ENCODE measurements at places on chromosomes 1 and 21. TPM values are rescaled to one million over a fixed set of nuclear protein-coding genes. Genes with fewer than 3 reads are reported as not detected.
A peak's percentile ranks its signal among the peaks of the same experiment; 100 is the strongest.

DNA sequence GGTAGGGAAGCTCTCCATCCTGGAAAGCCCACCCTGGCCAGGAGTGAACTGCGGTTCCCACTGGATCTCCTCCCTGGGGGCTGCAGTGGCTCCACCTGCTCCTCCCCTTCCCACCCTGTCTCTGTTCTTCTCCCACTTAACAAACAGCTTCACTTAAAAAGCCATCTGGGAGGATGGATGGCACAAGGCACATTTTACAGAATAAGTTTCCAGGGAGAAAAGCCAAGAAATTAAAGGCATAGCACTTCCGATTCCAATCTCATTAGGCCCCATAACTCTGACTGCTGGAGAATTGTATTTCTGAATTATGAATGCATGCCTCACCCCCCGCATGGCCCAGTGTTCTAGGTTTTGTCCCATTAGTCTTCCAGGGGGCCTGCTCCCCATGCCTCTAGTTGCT is 718.3 kb downstream of the PTPRU start:
- no peak for DNase-seq

DNA sequence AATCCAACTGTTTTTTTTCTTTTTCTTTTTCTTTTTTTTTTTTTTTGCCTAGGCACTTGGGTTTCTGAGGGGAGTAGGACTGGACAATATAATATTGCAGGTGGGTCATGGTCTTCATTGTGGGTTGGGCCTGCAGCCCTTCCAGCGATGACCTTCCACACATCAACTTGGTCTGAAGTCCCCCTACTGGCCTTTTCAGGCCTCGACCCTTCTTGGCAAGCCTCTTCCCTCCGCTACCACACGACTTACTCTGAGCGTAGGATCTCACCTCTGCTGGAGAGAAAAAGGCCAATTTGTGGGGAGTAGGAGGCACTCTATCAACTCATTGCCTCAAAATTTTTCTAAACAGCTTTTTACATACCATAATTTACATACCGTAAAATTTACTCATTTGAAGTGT is 51.1 kb upstream of the GRIK3 start:
- no peak for DNase-seq

- DNase-seq = no peak
These were observed 45.4 kb downstream of the C1orf185 start for GRCh38 chr1:51147394-51147793.

DNA sequence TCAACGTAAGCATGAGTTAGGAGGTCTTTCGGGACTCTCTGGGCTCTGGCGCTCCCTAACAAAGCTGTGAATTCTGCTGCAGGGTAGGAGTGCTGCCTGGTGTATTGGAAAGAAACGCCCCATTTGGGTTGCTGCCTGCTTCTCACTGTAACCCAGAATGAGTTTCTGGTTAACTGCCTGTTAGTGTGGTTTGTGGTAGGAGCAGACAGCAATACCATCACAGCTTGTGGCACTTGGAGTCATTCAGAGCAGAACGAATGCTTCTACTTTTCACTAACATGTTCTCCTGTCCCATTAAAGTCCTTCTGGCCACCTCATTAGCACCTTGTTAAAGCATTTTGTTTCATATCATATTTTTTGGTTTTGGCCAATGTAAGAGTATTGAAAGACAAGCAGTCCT is 18.1 kb downstream of the MAP3K7CL start:
- peak; percentile 90 for DNase-seq

DNA sequence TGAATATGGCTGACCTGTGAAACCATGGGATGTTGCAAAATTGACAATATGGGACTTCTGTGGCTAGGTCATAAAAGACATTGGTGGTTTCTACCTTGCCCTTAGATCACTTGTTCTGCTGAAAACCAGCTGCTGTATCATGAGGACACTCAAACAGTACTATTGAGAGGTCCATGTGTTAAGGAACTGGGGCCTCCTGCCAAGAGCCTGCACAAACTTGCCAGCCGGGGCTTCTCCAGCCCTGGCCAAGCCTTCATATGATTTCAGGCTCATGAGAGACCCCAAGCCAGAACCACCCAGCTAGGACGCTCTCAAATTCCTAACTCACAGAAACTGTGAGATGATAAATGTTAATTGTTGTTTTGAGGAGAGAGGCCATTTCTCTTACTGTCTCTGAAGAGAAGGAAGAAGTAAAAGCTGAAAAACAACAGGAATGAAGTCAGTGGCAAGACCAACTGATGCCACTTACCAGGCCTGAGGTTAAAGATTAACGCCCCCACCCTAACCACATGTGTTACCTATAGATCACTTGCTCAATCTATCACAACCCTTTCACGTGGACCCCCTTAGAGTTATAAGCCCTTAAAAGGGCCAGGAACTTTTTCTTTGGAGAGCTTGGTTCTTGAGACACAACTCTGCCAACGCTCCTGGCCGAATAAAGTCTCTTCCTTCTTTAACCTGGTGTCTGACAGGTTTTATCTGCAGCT is 3.9 kb upstream of the PITHD1 start:
- no peak for DNase-seq

DNA sequence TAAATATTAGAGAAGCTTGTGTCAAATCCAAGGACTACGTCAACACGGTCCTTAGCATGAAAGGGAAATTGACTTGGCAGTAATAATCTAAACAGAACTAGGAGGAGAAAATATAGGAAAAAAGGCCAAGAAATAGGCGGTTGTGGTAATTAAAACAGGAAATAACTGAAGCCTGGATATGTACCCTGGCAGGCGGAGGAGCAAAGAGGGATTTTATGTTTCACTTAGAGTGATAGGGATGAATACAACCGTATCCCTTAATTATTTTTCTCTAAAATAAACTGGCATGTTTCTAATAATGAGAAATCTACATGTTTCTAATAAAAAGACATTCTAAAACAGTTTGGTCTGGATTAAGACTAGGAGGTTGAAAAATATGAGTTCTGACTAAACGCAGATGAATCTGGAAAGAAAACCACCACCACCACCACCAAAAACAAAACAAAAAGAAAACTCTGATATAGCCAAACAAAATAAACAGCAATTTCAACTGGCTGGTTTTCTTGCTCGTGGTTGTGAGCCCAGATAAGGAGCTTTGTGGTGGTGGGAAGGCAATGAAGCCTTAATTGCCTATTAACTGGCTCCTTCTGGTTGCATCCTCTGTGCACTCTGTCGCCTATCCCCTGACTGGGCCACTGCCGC is 334.2 kb upstream of the SNX7 start:
- peak; percentile 90 for DNase-seq

GRCh38 chr1:52321061-52321460 is 44.9 kb downstream of the CC2D1B start:
- DNase-seq = no peak

DNA sequence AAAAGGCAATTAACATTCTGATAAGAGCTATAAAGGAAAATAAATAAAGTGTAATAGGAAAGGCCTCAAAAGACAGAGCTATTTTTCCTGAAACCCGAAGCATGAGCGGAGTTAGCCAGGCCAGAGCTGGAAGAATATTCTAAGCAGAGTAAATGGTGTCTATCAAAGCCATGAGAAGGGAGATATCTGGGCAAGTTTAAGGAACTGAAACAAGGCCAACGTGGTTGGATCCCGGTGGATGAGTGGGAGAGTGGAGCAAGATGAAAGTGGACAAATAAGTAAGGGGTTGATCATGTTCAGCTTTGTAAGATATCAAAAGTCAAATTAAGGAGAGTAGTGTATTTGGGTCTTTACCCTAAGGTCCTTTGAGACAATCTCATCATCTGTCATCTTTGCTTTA is 234.0 kb downstream of the TM2D1 start:
- DNase-seq = no peak

GRCh38 chr1:228403231-228403631 is 3.4 kb downstream of the TRIM11 start:
- no peak for DNase-seq

DNA sequence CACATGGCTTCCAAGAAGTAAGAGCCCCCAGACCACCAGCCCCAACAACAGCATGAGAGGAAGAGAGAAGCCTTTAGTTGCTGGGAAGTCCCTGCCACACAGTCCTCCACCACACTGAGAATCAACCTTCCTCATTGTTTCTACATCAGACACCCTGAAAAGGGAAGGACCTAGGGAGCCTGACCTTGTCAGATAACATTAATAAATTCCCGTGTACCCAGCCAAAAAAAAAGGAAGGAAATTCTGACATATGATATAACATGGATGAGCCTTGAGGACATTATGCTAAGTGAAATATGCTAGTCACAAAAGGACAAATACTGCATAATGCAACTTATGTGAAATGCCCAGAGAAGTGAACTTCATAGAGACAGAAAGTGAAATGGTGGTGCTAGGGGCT is 65.6 kb upstream of the ARHGAP29 start:
- no peak for DNase-seq

- DNase-seq = no peak
These were observed 34.4 kb upstream of the NRDC start for GRCh38 chr1:51912881-51913280.

The C1orf210 gene
- not detected for total RNA-seq

GRCh38 chr1:167116174-167116573 is 22.3 kb downstream of the STYXL2 start:
- DNase-seq = no peak

- DNase-seq = no peak
These were observed 401.5 kb downstream of the VAV3 start for GRCh38 chr1:107563441-107563840.

DNA sequence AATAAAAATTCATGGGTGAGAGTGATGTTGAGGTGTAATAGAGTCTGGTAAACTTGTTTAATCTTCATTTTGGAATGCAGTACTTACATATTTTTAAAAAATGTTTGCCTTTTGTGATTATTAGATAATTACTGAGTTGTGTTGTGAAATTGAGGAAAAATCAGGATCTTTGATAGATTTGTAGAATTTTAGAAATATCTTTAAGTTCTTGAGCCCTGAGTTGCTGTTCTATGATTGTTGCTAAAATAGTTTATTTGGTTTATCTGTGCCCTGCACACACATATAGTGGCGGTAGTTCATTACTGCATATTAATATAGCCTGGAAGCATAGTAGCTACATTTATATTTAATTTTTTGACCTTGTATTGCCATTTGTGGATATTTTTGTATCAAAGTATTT is 1.6 kb downstream of the B3GALT2 start:
- no peak for DNase-seq

The KIRREL1 gene
- total RNA-seq = 46.0 TPM

- DNase-seq = peak; percentile 33
These were observed 273.8 kb downstream of the FAM72C start for GRCh38 chr1:143698016-143698415.

- peak; percentile 13 for DNase-seq
These were observed 13.8 kb upstream of the POGZ start for GRCh38 chr1:151472856-151473731.

The OXCT2 gene
- 2.9 TPM for total RNA-seq

DNA sequence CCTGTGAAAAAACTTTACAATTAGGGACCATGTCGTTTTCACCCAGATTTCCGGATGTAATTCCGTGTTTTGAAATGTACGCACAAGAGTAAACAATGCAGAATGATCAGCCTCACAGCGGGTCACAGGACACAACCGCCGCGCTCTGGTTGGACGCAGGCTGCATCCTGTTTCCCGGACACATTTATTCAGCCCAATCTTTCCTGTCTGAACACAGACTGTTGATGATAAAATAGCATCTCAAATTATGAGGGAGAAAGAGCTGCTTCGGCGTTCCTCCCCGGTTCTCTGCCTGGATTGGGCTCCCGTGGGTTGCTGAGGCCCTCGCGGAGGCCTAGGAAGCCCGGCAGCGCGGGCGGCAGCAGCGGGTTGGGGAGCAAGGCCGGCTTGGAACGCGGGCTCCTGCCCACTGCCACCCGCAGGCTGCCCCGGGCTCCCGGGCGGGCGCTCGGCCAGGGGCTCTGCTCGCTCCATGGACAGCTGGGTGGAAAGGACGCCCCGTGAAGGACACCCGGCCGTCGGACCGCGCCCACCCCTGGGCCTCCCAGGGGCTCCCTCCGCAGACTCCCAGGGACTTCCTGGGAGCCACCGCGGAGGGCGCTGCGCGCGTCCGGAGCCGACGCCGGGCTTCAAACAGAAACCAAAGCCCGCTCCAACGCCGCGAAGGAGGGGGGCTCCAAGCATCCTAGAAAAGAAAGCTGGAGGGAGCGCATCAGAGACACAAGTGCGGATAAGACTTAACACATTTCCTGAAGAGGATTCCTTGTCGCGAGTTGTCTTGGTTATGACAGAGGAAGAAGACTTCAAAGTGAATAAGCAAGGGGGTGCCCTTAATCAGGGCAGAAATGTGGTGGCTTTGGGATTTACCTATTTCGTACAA is 122.3 kb downstream of the ESRRG start:
- DNase-seq = peak; percentile 81

- peak; percentile 40 for DNase-seq
These were observed 76.4 kb downstream of the TGFB2 start for GRCh38 chr1:218421531-218421930.

GRCh38 chr1:216183007-216183406 is 240.2 kb downstream of the USH2A start:
- peak; percentile 68 for DNase-seq

The TFF2 gene
- not detected for total RNA-seq

- no peak for DNase-seq
These were observed 104.8 kb downstream of the NAV1 start for GRCh38 chr1:201643835-201644104.

The CCDC17 gene
- 1.1 TPM for total RNA-seq

The CHI3L2 gene
- not detected for total RNA-seq

- DNase-seq = peak; percentile 54
These were observed 8.7 kb upstream of the PIK3C2B start for GRCh38 chr1:204503122-204503912.

The SYDE2 gene
- 6.5 TPM for total RNA-seq

DNA sequence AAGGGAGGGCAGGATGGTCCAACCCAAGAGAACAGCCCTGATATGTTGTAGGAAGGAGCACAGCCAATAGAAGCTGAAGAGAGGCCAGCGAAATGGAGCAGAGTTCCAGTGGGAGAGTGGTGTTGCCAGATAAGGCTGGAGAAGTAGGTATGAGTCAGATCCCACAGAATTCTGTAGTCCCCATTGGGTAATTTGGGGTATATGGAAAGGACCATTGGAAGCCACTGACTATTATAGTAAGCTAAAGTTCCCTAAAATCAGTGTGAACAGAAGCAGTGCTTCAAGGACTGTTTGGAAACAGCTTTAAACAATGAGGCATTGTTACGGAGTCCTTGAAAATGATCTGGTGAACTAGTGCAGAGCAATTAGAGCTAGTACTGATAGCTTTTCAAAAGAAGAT is 63.0 kb downstream of the DISP1 start:
- DNase-seq = no peak

DNA sequence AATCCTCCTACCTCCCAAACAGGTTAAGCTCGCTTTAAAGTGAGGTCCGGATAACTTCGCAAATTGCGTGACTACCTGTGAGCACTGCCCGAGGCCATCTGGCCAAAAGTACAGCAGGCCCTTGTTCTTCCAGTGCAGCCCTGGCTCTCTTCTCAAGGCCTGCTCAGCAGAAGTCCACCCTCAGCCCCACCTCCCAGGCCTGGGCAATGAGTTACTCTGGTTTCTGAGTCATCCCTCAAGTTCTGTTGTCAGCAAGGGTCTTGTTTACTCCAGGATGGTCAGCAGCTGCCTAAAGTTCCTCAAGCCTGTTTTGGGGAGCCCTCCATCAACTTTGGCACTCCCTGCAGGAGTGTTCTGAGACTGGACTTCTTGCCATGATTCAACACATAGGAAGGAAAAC is 101.7 kb downstream of the BCAR3 start:
- peak; percentile 35 for DNase-seq
